Adipocyte (in vitro differentiated cells): ENCODE measurements at places on chromosomes 12 and 14.

DNA sequence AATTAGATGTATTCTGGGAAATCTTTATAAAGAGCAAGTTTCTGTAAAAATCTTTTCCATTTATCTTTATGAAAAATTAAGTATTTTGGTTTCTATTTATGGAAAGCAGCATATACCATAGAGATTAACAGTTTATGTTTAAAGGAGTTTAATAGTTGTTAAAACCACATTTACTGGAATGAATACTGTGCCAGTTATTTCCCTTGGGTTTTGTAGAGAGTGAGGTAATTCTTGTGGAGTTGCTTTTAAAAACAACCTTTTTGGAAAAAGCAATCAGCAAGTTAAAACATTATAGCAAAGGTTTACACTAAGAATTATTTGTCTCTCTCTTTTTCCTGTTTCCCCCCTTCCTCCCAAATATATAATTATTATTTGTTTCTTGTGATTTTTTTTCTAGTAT, 34.9 kb downstream of the AEBP2 start:
- DNase-seq = peak; percentile 21

GRCh38 chr14:21723431-21724045, 49.9 kb upstream of the OR4E1 start:
- DNase-seq = no peak

- DNase-seq = no peak
Measured at GRCh38 chr12:48961801-48962200, 4.5 kb upstream of the ARF3 start.

- DNase-seq = no peak
Measured at GRCh38 chr14:104116288-104116755, 22.1 kb upstream of the KIF26A start.

DNA sequence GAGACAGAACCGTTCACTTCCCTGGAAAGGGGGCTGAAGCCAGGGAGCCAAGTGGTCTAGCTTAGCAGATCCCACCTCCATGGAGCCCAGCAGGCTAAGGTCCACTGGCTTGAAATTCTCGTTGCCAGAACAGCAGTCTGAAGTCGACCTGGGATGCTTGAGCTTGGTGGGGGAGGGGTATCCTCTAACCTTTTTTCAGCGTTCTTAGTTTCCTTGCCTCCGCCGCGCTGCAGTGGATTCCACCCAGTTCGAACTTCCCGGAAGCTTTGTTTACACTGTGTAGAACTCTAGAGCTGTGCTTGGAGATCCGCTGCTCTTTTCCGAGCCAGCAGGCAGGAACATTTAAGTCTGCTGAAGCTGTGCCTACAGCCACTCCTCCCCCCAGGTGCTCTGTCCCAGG, 45.2 kb upstream of the FKBP4 start:
- no peak for DNase-seq

DNA sequence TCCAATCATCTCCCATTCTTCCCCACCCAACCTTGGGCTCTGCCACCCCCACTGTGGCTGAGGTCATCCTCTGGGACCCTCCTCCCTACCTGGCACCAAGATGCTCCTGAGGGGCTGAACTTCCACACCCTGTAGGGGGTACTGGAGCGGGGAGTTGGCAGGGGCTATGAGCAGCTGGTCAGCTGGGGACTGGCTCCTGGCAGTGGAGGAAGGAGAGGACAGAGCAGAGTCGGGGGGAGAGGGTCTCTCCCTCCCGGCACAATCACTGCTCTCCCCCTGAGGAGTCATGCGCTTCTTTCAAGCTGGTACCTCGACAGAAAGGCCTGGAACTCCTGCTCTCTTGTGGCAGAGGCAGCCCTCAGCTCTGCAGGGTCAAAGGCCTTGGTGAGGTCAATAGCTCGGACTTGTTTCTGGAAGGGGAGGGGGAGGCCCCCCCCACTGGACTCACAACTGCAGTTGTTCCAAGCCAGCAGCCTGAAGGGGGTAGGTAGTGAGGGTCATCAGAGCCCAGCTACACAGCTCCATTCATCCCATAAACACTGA, 2.0 kb downstream of the B4GALNT1 start:
- no peak for DNase-seq

DNA sequence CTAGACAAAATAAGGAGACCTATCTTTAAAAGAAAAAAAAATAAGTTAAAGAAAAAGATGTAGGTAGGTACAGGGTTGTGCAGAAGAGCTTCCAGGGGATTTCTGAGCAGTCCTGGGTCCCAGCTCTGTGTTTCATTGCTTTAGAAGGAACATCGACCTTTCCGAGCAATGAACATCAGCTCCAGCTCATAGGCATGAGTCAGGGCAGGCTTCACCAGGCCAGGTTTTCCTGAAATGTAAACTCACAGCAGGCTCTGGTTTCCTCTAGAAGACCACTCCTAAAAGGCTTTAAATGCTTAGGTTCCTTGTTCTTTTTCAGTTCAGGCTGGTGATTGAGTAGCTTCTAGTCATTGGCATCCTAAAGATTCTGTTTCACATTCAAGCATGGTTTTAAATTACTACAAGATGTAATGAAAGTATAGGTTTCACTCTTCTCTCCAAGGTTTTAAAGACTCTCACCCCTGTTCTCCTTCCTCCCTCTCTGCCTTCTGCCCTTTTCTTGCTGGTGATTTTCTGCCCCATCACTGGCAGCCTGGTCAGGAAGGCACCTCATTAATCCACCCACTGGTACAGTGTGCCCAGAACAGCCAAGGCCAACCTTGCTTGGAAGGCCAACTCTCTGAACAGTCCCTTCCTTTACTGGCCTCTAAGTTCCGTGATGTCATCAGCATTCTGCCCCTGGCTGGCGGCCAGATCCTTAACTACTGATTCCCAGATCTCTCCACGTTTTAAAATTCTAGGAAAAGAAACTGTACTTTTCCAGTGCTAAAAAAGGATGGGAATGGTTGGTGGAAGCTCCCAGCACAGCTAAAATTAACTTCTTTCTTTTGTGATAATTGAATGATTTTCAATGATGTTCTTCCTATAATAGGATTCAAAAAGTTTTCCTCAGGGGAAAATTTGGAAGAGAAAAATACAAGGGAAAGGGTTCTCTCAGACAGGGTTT, 109.4 kb upstream of the HIF1A start:
- peak; percentile 79 for DNase-seq

DNA sequence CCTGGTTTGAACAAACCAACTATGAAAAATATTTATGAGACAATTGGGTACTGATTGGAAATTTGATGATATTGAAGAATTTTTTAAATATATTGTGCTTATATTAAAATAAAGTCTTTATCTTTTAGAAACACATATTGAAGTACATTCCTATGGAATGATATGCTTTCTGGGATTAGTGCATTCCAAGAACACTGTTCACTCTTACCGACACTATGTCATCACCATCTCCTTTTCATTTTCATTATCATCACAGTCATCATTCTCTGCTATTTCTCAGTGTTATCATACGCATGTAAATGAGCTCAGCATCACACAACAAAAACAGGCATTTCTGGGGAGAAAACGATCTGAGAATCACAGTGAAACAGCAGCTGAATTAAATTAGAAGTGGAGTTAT, 513.3 kb upstream of the CCDC196 start:
- DNase-seq = peak; percentile 60

DNA sequence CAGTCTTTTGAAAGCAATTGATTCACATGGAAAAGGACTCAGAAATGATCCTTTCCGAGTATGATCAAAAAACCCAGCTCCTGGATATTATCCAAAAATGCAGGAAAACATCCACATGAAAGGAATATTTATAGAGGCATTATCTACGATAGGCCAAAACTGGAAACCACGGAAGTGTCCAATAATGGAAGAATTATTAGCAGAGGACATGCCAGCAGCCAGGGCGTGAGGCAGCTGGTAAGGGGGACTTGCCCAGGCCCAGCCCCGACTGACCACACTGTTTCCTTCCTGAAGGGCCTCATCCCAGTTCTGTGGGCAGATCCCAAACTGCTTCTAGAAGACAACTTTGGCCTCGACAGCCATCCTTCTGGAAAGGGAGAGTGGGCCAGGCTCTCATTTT, 20.5 kb downstream of the ACTN1 start:
- no peak for DNase-seq

- peak; percentile 35 for DNase-seq
Measured at GRCh38 chr12:58727521-58727920, 192.8 kb downstream of the LRIG3 start.

GRCh38 chr12:20440408-20440807, 72.1 kb downstream of the PDE3A start:
- DNase-seq = no peak

- DNase-seq = peak; percentile 6
Measured at GRCh38 chr12:104426926-104427546, 29.7 kb upstream of the CHST11 start.

DNA sequence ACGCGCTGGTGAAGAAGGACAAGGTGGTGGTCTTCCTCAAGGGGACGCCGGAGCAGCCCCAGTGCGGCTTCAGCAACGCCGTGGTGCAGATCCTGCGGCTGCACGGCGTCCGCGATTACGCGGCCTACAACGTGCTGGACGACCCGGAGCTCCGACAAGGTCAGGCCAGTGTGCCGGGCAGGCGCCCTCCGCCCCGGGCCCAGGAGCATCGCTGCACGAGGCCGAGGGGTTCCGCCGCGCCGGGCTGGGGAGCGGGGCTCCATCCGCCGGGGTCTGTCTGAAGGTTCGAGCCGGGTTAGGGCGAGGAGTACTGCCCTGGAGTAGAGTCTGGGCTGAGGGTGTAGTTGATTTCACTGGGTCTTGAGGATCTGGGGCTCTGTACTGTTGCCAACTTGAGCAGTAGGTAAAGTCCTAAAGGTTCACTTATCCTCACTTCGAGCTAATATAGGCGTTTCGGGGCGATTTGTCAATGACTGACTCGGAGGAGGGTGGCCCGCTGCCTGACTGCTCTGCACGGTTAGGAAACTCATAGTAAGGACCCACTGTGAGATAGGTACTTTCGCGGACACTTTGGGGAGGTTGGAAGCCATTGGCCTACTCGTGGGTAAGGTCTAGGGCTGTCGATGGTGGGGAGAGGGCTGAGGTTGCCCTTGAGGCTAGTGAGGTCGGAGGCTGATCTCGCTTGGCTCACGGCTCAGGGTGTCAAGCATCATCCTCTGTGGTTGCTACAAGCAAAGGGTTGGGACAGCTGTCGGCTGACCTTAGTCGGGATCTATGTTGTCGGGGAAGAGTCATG, 574 bp downstream of the GLRX5 start:
- DNase-seq = peak; percentile 45

- peak; percentile 77 for DNase-seq
Measured at GRCh38 chr14:89340200-89341181, 76.5 kb downstream of the FOXN3 start.

- peak; percentile 37 for DNase-seq
Measured at GRCh38 chr14:67722293-67722692, 20.6 kb downstream of the RDH12 start.

GRCh38 chr12:70645494-70646317, 8.5 kb upstream of the PTPRB start:
- peak; percentile 86 for DNase-seq

- peak; percentile 71 for DNase-seq
Measured at GRCh38 chr12:67068761-67069450, 200.3 kb upstream of the CAND1 start.

- no peak for DNase-seq
Measured at GRCh38 chr12:8590842-8591545, 21.7 kb downstream of the AICDA start.
